ENCODE measurements at places on chromosomes 2 and 18. TPM values are rescaled to one million over a fixed set of nuclear protein-coding genes. Genes with fewer than 3 reads are reported as not detected.

STAT1 gene
- total RNA-seq, result 67.4 TPM

REG1B gene
- not detected for total RNA-seq

CPLX4 gene
- total RNA-seq, result not detected

RESP18 gene
- not detected for total RNA-seq

POTEJ gene
- not detected for total RNA-seq
